Aorta (tissue), 5 donors: ENCODE measurements at places on chromosomes 16 and 17.

GRCh38 chr17:21075739-21076085 lies 32.9 kb upstream of the USP22 start:
- DNase-seq, result no peak

GRCh38 chr16:80766798-80767197 lies 37.6 kb downstream of the CDYL2 start:
- DNase-seq, result no peak

- DNase-seq, result no peak
These were observed 142.5 kb upstream of the HS3ST2 start for GRCh38 chr16:22671301-22672076.

DNA sequence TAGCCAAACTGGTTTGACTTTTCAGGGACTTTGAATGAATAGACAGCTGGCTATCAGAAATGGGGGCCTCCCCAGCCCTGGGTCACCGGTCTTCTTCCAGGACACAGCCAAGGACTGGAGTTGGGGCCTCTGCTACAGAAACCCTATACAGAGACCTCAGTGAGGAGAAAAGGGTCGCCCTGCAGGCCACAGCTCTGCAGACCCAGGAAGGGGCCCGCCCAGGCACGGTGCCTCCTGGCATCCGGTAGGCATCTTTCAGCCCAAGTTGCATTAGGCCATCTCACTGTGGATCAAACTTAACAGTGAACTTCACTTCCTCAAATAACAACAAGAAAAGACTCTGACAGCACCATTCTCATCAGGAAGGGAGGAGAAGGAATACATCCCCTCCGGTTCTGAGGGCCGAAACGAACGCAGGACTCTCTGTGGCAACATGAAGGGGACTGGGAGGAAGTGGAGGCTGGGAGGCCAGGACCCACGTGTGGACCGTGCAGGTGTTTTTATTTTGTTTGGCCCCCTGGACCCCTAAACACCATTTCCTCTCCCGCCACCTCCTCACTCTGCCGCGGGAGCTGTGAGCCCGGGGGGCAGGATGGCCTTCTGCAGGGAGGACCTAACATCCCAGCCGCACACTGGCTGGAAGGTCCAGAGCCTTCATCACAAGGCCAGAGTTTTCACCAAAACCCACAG lies 7.2 kb downstream of the SLC38A10 start:
- no peak for DNase-seq

GRCh38 chr16:85598141-85598540 lies 15.0 kb upstream of the GSE1 start:
- no peak for DNase-seq

DNA sequence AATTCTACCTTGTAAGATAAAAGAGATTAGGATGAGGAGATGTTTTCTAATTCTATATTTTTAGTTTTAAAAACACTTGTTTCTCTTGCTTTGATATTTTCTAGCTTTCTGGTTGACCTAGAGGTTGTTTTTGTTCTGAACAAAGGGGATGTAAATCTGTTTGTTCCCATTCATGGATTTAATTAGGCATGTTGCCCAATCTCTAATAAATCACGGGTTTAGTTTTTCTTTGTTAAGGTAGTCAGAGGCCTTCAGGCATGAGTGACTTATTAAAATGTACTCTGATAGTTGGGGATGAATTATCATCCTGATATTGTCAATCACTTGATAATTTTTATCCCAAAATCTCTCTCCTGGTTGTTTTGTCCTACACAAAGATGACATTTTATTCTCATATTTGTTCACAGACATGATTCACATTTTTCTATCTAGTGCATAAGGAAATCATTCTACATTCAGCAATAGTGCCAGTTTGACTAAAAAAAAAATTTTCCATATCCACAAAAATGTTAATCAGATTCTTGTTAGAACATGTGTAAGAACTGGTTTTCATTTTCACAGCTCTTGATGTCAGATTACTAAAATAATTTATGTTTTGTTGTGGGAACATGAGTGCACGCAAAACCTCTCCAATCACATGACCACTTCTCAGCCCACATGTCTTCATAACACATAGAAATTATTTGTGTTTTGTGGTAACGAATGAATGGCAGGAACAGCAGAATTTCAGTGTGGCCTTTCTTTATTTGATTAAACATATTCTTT lies 95.7 kb upstream of the AKTIP start:
- no peak for DNase-seq

GRCh38 chr16:70410734-70411133 lies 28.2 kb downstream of the ST3GAL2 start:
- DNase-seq, result no peak

GRCh38 chr17:49691677-49692191 lies 13.8 kb upstream of the SPOP start:
- no peak for DNase-seq

DNA sequence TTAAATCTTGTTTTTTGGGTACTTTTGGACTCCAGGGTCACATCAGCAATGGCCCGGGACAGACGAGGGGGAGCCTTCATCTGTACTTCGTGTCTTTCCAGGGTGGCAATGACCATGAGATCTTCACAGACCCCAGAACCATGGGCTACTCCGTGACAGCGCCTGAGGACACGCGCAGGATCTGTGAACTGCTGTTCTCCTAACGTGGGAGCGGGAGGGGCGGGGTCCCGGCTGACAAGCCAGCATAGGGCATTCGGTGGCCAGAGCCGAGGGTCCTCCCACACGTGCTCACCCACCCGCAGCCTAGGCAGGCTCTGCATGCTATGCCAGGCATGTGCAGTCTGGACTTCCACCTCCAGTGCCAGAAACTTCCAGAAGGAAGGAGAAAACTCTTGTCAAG lies 21.2 kb downstream of the CARHSP1 start:
- no peak for DNase-seq

DNA sequence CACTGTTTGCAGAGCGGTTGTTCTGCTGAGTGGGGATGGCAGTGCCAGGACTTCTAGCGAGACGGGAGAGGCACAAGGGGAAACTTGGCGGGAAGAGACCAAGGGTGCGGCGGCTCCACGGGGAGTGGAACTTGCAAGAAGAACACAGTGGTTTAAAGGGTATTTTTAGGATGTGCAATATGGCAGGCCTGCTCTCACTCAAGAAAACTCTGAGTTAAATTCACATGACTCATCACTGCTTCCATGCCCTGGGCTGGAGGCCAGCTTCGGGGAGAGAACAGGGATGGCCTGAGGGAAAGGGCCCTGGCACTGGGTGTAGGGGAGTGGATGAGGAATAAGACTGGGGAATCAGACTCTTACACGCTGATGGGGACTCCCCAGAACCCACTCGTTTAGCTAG lies 13.3 kb upstream of the CD300LD start:
- DNase-seq, result peak; percentile 77

GRCh38 chr16:88785106-88785924 lies at the start of gene PIEZO1:
TSS of gene PIEZO1 (minus strand) at chr16:88785220. CDS start at chr16:88784964, 256 bp downstream.
- DNase-seq, result peak; percentile 93

GRCh38 chr16:89581861-89582563 lies 6.5 kb downstream of the CPNE7 start:
- DNase-seq, result no peak

- no peak for DNase-seq
These were observed 37.2 kb upstream of the BCAR1 start for GRCh38 chr16:75288596-75289120.

DNA sequence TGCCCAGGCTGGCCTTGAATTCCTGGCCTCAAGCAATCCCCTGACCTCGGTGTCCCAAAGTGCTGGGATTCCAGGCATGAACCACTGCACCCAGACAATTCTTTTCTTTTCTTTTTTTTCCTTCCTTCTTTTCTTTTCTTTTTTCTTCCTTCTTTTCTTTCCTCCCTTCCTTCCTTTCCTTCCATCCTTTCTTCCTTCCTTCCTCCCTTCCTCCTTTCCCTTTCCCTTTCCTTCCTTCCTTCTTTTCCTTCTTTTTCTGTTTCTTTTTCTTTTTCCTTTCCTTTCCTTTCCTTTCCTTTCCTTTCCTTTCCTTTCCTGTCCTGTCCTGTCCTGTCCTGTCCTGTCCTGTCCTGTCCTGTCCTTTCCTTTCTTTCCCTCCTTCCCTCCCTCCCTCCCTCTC lies 44.6 kb downstream of the PLCG2 start:
- DNase-seq, result no peak

- DNase-seq, result no peak
These were observed 10.9 kb upstream of the TAC4 start for GRCh38 chr17:49858796-49859195.

DNA sequence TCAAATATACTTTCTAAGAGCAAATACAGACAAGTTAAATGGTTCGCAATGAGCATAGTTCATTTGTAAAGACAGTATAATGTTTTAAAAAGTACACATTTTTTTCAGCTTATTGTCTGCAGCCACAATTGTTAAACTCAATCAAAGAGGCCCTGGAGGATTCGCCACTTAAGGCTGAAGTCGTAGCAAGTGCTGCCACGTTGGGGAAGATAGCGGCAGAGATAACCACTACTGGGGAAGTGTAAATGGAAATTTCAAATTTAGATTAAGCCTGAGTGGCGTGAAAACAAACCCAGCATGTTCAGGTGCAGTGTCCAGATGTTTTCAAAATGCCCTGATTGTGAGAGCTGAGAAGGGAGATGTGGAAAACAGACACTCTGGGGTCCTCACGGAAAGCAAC lies 8.4 kb downstream of the PMP22 start:
- DNase-seq, result no peak

GRCh38 chr16:56324406-56324805 lies 100.9 kb downstream of the AMFR start:
- DNase-seq, result no peak

DNA sequence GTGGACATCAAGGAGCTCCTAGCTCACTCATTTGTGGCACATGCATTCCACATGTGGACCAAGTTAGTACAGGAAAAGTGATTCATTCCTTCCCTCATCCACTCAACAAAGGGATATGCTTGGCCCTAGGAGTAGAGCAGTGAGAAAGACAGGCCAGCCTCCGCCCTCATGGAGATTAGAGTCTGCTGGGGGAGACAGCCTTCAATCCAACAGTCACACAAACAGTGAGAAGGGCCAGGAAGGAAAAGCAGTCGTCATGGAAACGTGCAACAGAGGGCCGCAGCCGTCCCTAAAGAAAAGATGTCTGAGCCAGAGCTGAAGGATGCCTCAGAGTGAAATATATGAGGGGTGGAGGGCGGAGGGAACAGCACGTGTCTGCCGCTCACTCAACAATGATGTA lies 109.9 kb downstream of the VPS53 start:
- DNase-seq, result no peak

- no peak for DNase-seq
These were observed 58.5 kb downstream of the TBC1D16 start for GRCh38 chr17:79977161-79977631.

GRCh38 chr17:65121916-65122806 lies 15.0 kb upstream of the RGS9 start:
- DNase-seq, result no peak

DNA sequence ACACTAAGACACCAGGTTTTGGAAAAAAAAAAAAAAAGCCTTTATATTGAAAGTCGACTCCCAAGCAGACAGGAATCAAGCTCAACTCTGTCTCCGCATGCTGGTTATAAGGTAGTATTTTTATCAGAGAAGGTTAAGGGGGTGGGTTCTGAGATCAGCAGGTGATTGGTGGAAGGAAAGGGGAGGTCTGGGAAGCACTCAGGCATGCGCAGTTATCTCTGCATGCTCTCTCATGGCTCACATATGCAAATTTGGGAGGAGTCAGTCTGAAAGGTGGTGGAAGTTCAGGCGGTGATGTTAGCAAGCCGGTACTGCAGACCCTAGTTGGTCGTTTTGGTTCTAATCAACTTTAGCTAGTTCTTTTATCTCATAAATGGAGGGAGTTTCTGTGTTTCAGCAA lies 357.6 kb upstream of the C16orf82 start:
- no peak for DNase-seq

- DNase-seq, result no peak
These were observed 89.3 kb upstream of the PLEKHM1 start for GRCh38 chr17:45579529-45580495.

DNA sequence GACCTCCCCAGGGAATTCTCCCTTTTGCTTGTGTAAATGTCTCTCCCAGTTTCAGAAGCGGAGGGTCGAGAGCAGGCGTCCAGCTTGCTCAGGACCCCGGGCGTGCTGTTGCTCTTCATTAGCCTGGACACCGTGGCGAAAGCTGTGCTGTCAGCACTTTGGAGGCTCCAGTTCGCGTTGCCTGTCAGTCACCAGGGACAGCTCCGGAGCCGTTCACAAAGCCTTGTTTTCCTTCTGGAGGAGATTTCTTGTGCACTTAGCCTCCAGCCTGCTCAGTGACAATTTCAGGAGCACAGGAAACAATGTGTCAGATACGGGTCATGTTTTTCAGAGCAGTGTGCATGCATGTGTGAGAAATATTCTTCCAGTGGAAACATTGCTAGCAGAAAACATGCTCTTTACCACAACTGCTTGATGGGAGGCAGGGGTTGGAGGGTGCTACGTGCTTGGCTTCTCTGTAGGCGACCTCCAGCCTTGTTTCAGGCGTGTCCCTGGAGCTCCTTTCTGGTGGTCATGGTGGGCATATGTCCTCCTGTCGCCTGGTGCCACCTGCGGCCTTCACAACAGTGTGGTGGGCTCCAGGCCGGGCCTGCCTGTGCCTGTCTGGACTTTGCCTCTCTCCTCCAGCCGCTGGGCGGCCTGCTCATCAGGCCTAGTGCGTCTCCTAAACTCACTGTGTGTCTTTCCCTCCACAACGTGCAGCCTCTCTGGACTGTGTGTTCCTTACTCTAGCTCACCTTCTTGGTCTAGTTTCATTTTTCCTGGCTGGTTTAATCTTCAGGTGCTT lies 29.0 kb downstream of the ZNF750 start:
- DNase-seq, result no peak

DNA sequence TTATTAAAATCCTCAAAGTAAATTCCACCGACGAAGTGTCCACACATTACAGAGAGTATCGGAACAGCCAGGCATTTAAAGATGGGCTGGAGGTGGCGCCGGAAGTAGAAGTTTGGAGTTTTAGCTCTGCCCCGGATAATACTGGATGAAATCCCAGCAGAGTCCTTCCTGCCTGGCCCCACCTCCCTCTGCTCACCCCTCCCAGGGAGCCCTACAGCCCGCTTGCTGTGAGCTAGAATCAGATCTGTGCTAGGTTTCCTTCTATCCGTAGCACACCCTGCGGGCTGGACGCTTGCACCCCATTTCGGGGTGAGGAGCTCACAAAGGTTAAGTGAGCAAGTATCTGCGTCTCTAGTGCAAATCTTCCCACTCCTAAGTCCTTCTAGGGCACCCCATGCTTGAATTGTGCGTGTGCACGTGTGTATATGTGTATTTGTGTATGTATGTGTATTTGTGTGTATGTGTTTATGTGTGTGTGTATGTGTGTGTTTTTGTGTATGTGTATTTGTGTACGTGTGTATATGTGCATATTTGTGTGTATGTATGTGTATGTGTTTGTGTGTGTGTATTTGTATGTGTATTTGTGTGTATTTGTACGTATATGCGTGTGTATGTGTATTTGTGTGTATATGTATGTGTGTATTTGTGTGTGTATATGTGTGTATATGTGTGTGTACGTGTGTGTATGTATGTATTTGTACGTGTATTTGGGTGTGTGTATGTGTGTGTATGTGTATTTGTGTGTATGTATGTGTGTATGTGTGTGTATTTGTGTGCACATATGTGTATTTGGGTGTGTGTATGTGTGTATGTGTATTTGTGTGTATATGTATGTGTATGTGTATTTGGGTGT lies 61.4 kb downstream of the HAPSTR1 start:
- DNase-seq, result no peak

DNA sequence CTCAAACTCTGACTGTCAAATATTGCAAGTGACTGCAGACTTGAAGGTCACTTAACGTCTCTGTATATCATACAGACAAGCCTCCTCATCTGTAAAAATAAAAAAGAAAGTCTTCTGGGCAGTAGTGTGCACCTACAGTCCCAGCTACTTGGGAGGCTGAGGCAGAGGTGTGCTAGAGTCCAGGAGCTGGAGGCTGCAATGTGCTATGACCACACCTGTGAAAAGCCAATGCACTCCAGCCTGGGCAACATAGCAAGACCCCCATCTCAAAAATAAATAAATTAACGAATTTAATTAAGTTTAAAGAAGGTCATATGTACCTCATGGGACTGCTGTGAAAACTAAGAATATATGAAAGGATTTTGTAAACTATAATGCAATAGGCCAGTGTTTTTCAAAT lies 35.0 kb upstream of the C17orf78 start:
- DNase-seq, result no peak
